Activated CD4-positive, CD25-positive, alpha-beta regulatory T cell treated with anti-CD3 and anti-CD28 coated beads, Interleukin-2, amount 50 U/mL, for 16 hours (primary cell): ENCODE measurements at places on chromosomes 2 and 18.

GRCh38 chr2:204046145-204046544 lies 109.6 kb downstream of the ICOS start:
- no peak for DNase-seq

GRCh38 chr2:104433657-104434056 lies 420.3 kb upstream of the POU3F3 start:
- DNase-seq = no peak

GRCh38 chr2:56315376-56315775 lies 131.6 kb downstream of the CCDC85A start:
- DNase-seq = no peak

DNA sequence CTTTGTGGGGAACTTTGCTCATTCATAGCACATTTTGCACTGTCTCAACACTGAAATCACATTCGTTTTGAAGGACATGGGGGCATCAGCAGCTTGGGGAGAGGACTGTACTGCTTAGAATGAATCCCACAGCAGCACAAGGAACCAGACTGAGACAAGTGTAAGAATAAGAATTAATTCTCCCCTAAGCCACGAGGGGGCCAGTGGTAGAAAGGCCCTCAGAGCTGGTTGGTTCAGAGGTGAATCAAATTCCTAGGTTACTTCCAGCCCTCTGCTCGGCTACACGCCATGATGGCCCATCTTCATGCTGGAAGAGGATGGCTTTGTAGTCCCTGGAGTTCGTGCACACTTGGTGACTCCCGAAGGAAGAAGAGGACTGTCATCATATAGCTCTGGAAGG lies 12.0 kb upstream of the MC5R start:
- no peak for DNase-seq

DNA sequence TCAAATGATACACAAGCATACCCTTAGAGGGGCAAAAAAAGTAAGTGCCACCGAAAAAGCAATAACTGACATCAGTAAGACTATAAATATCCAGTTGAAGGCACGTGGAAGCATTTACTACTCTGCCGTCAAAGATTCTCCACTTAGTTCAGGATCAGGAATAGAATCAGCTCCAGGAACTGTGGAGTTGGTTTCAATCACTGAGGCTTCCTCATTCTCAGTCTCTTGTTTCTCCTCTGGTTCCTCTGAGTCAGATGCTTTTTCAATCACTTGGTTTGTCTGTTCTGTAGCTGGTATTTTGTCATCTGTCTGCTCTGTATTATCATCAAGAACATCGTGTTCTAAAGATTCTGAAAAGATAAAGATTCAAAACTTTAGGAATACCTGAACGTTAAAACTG lies 72.2 kb downstream of the LNPK start:
- DNase-seq = no peak

- no peak for DNase-seq
These were observed 4.6 kb downstream of the LOXHD1 start for GRCh38 chr18:46652372-46652771.

- DNase-seq = no peak
These were observed 2.6 kb upstream of the CD207 start for GRCh38 chr2:70837980-70838925.

- DNase-seq = no peak
These were observed 36.0 kb upstream of the TANK start for GRCh38 chr2:161124201-161124600.

DNA sequence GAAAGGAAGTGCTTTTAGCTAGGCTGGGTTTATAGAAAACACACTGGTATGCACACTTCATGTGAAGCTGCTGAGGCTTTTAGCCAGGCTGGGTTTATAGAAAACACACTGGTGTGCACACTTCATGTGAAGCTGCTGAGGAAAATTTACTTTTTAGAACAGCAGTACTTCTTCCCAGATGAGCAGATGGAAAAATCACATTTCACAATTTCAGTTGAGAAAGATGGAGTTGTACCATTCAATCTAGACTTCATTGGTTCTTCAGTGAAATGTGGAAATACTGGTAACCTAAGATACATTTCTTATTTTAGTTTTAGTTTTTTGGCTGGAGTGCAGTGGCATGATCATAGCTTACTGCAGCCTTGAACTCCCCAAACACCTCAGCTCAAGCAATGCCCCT lies 11.1 kb downstream of the SNTG2 start:
- no peak for DNase-seq

DNA sequence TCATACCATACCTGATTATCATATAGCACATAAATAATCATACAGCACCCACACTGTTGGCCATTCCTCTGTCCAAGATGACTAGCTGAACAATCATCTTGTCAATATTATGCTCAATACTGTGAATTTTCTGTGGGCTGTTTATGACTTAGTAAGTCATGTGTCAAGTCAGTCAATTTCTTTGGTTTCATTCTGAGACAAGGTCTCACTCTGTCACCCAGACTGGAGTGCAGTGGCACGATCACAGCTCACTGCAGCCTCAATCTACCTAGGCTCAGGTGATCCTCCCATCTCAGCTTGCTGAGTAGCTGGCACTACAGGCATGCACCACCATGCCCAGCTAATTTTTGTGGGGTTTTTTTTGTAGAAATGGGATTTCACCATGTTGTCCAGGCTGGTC lies 5.7 kb downstream of the MCM6 start:
- no peak for DNase-seq

DNA sequence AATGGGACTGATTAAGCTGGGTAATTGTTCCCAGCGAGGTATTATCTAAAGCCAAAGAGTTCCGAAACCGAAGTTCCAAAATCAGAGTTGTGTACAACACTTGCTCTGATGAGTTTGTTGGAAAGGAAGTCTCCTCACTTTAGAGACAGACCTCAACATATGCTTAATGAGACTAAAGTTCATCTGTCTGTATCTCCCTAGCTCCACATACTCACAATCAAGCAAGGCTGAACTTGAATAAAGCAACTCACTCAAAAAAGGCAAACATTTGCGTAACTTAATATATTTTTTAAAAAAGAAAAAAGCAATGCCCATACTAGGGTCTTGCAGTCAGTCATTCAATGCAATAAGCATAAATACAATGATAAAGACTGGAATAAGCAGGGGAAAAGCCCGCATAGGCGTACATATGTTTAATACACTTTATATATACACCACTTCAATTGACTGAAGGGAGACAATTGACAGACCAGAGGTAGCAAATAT lies 60.0 kb downstream of the IRS1 start:
- no peak for DNase-seq

DNA sequence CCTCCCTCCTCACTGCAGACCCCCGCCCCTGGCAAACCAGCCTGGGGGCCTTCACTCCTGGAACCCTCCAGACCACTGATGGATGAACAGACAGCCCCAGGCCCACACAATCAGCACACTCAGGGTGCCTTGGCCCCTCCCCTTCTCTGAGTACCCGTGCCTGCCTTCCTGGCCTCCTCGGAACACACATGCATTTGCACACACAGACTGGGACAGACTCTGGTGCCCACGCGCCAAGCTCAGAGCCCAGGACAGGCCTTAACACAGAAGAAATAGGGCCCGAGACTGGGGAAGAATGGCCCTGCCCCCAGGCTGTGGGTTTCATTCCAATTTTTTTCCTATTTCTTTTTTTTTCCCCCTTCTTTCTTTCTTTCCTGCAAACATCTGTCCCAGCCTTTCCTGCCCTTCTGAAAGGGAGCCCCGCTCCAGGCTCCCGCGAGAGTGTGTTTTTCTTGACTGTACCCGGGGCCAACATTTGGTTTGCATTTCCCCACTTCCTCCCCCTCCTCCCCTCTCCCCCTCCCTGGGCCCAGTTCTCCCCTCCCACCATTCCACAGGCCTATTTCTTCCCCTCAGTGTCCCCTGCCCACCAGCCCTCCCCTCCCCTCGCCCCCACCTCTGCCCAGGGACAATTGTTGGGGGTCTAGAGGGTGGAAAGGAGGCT lies 618 bp upstream of the TNS1 start:
- no peak for DNase-seq

DNA sequence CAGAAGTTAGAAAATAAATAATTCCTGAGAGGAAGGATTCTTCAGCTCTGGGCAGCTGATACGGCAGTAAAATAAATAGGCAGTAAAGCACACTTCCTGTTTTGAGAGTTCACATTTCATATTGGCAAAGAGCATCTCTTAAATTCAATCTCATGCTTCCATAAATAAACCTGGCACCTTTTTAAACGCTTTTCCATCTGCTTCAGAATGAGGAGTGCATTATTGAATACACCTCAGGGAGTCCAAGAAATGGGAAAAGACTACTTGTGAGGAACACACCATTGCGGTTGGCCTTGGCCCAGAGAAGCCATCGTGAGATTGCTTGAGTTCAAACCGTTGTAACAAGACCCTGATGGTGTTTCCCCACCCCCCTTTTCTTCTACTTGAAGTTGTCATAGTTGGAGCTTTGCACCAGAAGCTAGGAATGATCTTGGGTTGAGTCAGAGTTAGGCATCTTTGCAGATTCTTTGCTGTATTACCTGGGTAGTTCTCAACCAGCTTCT lies 123.9 kb downstream of the RDH14 start:
- DNase-seq = no peak

DNA sequence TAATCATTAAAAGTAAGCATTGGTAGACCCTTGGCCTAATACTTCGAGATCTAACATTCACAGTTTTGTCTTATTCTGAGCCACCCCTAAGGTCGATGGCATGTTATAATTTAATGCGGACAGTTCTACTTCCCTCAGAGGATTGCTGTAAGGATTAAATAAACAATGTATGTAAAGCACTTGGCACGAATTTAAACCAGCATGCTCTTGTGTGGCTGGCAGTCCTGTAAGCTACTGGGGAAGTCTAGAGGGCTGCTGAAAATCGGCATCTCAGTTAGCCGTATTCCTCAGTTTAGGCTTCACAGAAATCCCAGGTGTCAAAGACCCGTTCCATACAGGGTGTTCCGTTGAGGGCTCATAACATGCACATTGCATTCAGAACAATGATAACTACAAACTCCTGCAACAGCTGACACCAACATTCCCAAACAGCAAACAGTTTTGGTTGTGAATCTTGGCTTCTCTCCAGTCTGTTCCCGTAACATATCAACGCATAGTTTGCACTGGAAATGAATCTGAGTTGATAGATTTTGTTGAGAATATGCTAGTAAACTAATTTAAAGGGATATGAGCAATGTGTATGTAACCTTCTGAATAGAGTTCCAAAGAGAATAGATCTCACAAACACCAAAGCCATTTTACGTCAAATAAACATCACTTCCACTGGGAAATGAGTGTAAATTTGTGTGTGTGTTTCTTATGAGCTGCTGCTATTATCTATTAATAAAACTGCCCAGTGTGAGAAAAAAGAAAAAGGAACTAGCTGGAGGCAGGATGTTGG lies 52.2 kb upstream of the ACKR3 start:
- DNase-seq = no peak

GRCh38 chr2:140064243-140064642 lies 1284.1 kb upstream of the NXPH2 start:
- DNase-seq = no peak

GRCh38 chr2:213225866-213226265 lies 58.4 kb upstream of the SPAG16 start:
- DNase-seq = no peak

- DNase-seq = no peak
These were observed 3.1 kb upstream of the SDC1 start for GRCh38 chr2:20227894-20228505.

DNA sequence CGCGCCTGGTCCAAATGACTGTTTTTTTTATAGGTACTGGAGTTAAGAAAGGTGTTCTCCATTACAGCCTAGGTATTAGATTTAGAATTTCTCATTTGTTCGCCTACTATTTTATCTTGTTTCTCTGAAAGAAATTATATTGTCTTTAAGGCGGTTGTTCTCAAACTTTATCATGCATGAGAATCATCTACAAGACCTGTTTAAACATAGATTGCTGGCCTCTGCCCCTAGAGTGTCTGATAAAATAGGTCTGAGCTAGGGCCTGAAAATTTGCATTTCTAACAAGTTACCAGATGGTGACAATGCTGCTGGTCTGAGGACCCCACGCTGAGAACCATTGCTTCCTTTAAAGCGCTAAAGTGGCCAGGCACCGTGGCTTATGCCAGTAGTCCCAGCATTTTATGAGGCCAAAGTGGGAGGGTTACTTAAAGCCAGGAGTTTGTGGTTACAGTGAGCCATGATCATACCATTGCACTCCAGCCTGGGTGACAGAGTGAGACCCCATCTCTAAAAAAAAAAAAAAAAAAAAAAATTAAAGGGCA lies 34.0 kb upstream of the RNF138 start:
- DNase-seq = no peak

DNA sequence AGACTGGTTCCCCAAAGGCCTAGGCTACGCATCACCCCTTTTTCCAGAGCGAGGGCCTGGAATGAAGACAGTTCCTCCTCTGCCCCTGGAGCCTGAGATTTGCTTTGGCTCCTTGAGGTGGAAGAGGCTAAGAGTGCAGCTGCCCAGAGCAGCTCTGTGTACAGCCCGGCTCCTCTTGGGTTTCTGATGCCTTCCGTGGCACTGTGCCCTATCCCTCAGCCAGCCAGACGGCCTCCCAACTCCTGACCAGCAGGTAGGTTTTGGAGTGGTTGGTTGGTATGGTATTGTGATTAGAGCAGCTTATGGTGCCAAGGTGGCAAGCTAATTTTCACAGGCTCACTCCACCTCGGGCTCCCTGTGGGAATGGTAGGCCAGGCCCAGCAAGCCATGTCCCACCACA lies 112.2 kb downstream of the TANC1 start:
- DNase-seq = no peak

DNA sequence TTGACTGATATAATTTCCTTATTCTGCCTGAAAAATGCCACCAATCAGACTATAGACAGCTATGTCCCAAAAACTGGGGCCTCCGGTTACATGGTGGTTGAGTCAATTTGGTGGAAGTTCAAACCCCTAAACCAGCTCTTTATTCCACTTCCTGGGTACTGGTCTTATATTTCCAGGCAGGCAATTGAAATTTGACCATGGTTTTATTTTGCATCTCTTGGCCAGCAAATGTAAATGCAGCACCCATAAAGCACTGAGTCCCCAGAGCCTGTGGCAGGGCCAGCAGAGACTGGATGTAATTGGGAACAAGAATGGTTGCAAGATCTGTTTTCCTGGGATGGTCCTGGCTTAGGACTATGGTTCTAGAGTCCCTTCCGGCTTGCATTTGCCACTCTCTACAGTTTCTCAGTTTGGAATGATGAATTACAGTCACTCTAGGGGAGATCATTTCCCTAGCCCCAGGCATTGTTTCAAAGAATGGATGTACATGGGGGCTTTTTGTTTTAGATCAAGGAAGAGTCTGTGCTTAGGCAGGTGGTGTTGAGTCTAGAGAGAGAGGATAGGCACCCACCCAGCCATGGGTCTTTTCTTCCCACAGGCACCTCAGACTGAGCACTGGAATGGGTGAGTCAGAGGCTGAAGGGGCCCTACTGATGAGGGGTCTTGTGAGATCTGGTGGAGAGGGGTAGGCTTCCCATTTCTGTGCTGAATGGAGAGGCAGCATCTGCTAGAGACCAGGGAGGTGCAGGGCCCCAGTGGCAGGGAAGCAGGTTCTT lies 108.4 kb upstream of the CDC42EP3 start:
- DNase-seq = no peak

- no peak for DNase-seq
These were observed 10.1 kb upstream of the CCBE1 start for GRCh38 chr18:59707306-59707705.

DNA sequence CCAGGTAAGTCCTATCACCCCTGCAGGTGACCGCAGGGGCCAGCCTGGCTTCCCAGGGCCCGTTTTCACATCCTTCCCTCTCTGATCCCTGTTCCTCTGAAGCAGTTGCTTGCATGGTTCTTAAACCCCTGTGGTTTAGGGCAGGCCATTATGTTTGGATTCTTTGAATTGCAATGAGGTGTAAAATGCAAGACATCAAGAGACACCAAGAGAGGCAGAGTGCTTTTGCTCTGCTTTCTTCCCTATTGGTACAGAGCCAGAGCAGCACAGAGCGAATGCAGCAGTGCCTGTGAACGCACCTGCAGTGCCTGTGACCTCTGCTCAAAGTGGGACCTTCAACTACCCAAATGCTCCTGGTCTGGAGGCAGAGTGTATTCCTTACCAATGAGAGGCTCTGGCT lies 7.6 kb downstream of the RFX8 start:
- DNase-seq = no peak
